ENCODE measurements at places on chromosomes 1 and 21. TPM values are rescaled to one million over a fixed set of nuclear protein-coding genes. Genes with fewer than 3 reads are reported as not detected.

Gene ZNF691
- total RNA-seq = 7.4 TPM

Gene NCMAP
- total RNA-seq = not detected

Gene C1orf141
- 0.65 TPM for total RNA-seq

Gene FCGR3A
- total RNA-seq = not detected

Gene ITLN2
- 3.8 TPM for total RNA-seq

Gene LRRC38
- total RNA-seq = not detected

Gene CYP4A22
- not detected for total RNA-seq

Gene SH3BGR
- total RNA-seq = 6.2 TPM

Gene KCTD3
- total RNA-seq = 45.6 TPM

Gene NCF2
- 0.74 TPM for total RNA-seq

Gene PHACTR4
- 7.5 TPM for total RNA-seq

Gene L1TD1
- under 0.01 TPM for total RNA-seq

Gene FAM151A
- total RNA-seq = not detected

Gene TNNT2
- total RNA-seq = not detected

Gene STRIP1
- 50.3 TPM for total RNA-seq

Gene PALMD
- 6.0 TPM for total RNA-seq

Gene DFFB
- 7.8 TPM for total RNA-seq

Gene KIF26B
- total RNA-seq = 20.9 TPM

Gene ZBTB8A
- total RNA-seq = 7.1 TPM

Gene FCRL1
- not detected for total RNA-seq

Gene CITED4
- total RNA-seq = 3.6 TPM

Gene KCNJ9
- total RNA-seq = 0.08 TPM

Gene FAM177B
- not detected for total RNA-seq

Gene PTPN14
- 46.6 TPM for total RNA-seq

Gene MPZL1
- 112 TPM for total RNA-seq

Gene GUCA2A
- not detected for total RNA-seq

Gene CA14
- total RNA-seq = not detected

Gene PNRC2
- 134 TPM for total RNA-seq

Gene FCRL4
- not detected for total RNA-seq

Gene SNX7
- 80.3 TPM for total RNA-seq

Gene PTCH2
- 0.36 TPM for total RNA-seq

Gene LAPTM5
- 0.18 TPM for total RNA-seq

Gene RPL5
- total RNA-seq = 1,772 TPM

Gene OR2L13
- total RNA-seq = not detected

Gene RXFP4
- total RNA-seq = not detected

Gene SEMA6C
- 1.6 TPM for total RNA-seq

Gene SPRR2D
- not detected for total RNA-seq

Gene LDLRAD1
- total RNA-seq = not detected
